Keratinocyte (primary cell): ENCODE measurements at places on chromosomes 2 and 18.

- no peaks in the 10 kb centered on the region for H3K4me1 ChIP-seq
- peak; percentile 25 for DNase-seq
- H3K36me3 ChIP-seq: no peaks in the 10 kb centered on the region
- no peak overlapping the region for H3K4me3 ChIP-seq
- H3K27ac ChIP-seq: no peak overlapping the region
These were observed 60.4 kb downstream of the FAM161A start for GRCh38 chr2:61793389-61793836.

DNA sequence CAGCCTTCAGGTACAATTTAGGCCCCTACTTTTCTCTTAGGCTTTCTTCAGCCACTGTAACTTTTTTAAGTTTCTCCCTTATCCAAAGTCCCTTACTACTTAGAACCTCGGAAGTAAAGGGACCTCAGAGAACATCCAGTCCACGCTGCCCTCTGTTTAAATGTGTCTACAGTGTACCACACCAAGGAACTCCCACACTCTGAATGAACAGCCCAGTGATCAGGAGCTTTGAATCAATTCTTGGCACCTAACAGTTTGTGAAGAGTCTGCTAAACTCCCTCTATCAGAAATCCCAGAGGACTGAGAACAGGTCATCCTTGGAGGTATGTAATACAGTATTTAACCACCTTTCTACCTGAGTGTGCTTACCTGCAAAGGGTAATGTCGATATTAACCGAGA lies 11.6 kb upstream of the MALT1 start:
- peaks cover 3% of the 10 kb centered on the region for H3K27me3 ChIP-seq
- H3K4me3 ChIP-seq: no peak overlapping the region
- no peaks in the 10 kb centered on the region for H3K36me3 ChIP-seq
- H3K4me1 ChIP-seq: no peaks in the 10 kb centered on the region

GRCh38 chr2:111053825-111054515 lies 66.7 kb upstream of the BCL2L11 start:
- no peaks in the 10 kb centered on the region for H3K4me1 ChIP-seq
- no peaks in the 10 kb centered on the region for H3K36me3 ChIP-seq
- H3K27ac ChIP-seq: no peak overlapping the region
- no peak overlapping the region for H3K4me3 ChIP-seq

- H3K4me3 ChIP-seq: no peak overlapping the region
- no peaks in the 10 kb centered on the region for H3K36me3 ChIP-seq
- no peak overlapping the region for H3K27ac ChIP-seq
- DNase-seq: no peak
- H3K27me3 ChIP-seq: no peaks in the 10 kb centered on the region
These were observed 108.8 kb downstream of the SPHKAP start for GRCh38 chr2:228072669-228073068.

GRCh38 chr2:88342749-88343148 lies 109.7 kb downstream of the FOXI3 start:
- no peak for DNase-seq
- H3K4me3 ChIP-seq: no peak overlapping the region
- no peaks in the 10 kb centered on the region for H3K4me1 ChIP-seq
- no peaks in the 10 kb centered on the region for H3K27me3 ChIP-seq

GRCh38 chr2:165697748-165698443 lies 96.2 kb downstream of the GALNT3 start:
- no peak overlapping the region for H3K4me3 ChIP-seq
- H3K27me3 ChIP-seq: no peaks in the 10 kb centered on the region
- no peaks in the 10 kb centered on the region for H3K36me3 ChIP-seq
- no peaks in the 10 kb centered on the region for H3K4me1 ChIP-seq
- DNase-seq: no peak

DNA sequence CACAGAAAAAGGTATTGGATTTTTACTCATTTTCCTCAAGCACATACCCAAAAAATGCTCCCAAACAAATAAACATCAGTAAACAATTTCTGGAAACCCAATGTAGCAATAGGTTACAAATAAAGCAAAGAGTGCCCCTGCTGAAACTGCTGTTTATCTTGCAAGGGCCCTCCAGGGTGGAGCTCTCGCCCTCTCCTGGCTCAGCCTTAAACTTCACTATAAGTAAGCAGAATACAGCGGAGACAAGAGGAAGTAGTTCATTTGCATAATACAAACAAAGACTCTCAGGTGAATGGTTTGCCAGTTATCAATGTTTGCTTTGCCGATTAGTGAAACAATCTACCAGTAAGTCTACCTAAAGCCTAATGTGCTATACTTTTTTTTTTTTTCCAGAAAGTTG lies 437.6 kb downstream of the DLGAP1 start:
- no peak for DNase-seq
- H3K4me3 ChIP-seq: no peak overlapping the region
- no peaks in the 10 kb centered on the region for H3K4me1 ChIP-seq
- H3K27ac ChIP-seq: no peak overlapping the region

- H3K36me3 ChIP-seq: peaks cover 21% of the 10 kb centered on the region
- no peak for DNase-seq
- peaks cover 58% of the 10 kb centered on the region for H3K4me1 ChIP-seq
- H3K4me3 ChIP-seq: peak overlapping the region; percentile 69
These were observed 1.4 kb upstream of the SLC20A1 start for GRCh38 chr2:112644155-112644932.

DNA sequence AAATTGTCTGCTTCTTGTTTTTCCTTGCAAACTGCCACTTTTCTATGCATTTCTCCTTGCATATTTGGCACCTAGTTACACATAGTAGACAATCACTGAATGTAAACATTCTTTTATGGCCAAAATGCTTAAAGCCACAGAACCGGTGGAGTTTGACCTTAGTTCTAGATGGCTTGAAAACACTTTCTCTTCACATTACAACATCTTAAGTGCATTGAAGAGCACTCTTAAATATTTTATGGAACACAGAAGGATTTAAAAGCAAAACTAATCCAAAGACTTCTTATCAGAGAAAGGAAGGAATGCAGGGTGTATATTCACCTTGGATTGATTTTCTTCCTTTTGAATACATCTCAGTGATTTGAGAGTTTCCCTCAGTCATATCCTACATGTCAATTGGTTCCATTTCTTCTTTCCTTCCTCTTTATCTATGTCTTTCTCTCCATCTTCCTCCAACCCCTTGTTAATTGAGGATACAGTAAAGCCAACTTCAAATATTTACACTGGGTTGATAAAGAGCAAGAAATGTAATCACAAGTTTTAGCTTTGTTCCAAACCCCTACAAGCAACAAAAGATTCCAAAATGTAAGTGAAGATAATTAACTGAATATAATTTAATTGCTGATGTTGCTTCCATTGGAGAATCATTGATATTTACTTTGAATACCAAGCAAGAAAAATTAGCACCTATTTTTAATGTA lies 548.0 kb downstream of the CNTNAP5 start:
- H3K36me3 ChIP-seq: no peaks in the 10 kb centered on the region
- no peak overlapping the region for H3K4me3 ChIP-seq
- H3K27ac ChIP-seq: no peak overlapping the region
- H3K27me3 ChIP-seq: no peaks in the 10 kb centered on the region

DNA sequence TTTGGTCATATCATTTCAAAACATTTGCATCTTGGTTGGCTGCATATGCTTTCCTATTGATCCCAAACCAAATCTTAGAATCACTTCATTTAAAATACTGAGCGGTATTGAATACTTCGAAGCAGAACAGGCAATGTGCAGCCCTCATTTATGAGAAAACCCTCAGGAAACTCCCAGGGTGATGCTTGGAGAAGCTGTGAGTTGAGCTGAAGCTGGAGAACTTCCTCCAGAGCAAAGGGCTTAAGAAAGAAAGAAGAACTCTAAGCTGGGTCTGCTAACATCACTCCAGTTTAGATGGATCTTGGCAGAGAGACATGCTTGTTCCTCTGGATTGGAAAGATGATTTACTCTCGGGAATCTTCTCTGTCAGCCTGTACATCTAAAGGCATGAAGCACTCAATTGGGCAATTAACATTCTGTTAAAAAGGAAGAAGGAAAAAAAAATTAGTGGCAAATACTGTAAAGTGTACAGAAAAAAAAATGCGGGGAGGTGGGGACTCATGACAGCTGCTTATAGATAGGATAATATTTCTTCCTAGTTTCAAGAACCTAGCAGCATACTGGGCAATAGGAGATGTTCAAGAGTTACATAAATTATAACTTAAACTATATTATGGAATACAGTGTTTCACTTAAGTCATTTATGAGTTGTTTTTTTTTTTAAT lies 49.5 kb downstream of the ATIC start:
- H3K27ac ChIP-seq: no peak overlapping the region
- H3K36me3 ChIP-seq: peaks cover 13% of the 10 kb centered on the region
- no peaks in the 10 kb centered on the region for H3K27me3 ChIP-seq
- DNase-seq: no peak
- no peak overlapping the region for H3K4me3 ChIP-seq

GRCh38 chr2:19868224-19868623 lies 33.6 kb downstream of the TTC32 start:
- no peaks in the 10 kb centered on the region for H3K36me3 ChIP-seq
- peaks cover 22% of the 10 kb centered on the region for H3K27me3 ChIP-seq
- no peak for DNase-seq
- no peak overlapping the region for H3K27ac ChIP-seq
- H3K4me3 ChIP-seq: peak overlapping the region; percentile 58

- no peaks in the 10 kb centered on the region for H3K27me3 ChIP-seq
- H3K4me3 ChIP-seq: no peak overlapping the region
- no peaks in the 10 kb centered on the region for H3K36me3 ChIP-seq
- H3K27ac ChIP-seq: no peak overlapping the region
These were observed 147.6 kb upstream of the ITGA6 start for GRCh38 chr2:172279813-172280212.

GRCh38 chr18:63216516-63217311 lies 102.9 kb downstream of the BCL2 start:
- no peaks in the 10 kb centered on the region for H3K4me1 ChIP-seq
- H3K27me3 ChIP-seq: no peaks in the 10 kb centered on the region
- no peak overlapping the region for H3K27ac ChIP-seq
- no peak overlapping the region for H3K4me3 ChIP-seq
- no peaks in the 10 kb centered on the region for H3K36me3 ChIP-seq
- no peak for DNase-seq

DNA sequence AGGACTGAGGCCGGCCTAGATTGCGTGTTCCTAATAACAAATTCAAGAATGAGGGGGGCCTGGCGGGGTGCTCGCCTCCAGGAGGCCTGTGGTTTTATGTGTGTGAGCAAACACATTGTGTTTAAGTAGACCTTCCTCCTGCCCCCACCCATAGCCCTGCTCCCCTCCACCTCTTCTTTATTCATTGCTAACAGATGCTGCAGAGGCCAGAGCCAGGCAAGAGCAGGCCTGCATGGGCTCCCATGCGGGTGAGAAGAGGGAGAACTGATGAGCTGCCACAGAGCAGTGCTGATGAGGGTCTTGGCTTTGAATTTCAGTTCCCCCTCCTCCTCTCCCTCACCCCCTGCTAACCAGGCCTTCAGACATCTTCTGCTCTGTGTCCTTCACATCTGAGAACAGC lies 154.6 kb downstream of the OSR1 start:
- no peak for DNase-seq
- no peak overlapping the region for H3K4me3 ChIP-seq
- no peaks in the 10 kb centered on the region for H3K4me1 ChIP-seq
- H3K27ac ChIP-seq: no peak overlapping the region

DNA sequence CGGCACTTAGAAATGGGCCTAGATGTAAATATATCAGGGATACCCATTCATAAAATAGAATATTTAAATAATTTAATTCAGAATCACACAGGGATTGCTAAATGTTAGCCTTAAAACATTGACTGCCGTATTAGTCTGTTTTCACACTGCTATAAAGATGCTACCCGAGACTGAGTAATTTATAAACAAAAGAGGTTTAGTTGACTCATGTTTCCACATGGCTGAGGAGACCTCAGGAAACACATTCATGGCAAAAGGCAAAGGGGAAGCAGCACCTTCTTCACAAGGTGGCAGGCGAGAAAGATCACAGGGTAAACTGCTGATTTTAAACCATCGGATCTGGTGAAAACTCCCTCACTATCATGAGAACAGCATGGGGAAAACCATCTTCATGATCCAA lies 223.6 kb upstream of the GULP1 start:
- H3K4me1 ChIP-seq: no peaks in the 10 kb centered on the region
- no peak for DNase-seq
- H3K27ac ChIP-seq: no peak overlapping the region
- H3K4me3 ChIP-seq: no peak overlapping the region
- no peaks in the 10 kb centered on the region for H3K36me3 ChIP-seq

GRCh38 chr2:55231546-55232083 lies 478 bp downstream of the CLHC1 start:
- H3K27ac ChIP-seq: peak overlapping the region; percentile 98
- H3K36me3 ChIP-seq: peaks cover 12% of the 10 kb centered on the region
- peak overlapping the region; percentile 91 for H3K4me3 ChIP-seq

DNA sequence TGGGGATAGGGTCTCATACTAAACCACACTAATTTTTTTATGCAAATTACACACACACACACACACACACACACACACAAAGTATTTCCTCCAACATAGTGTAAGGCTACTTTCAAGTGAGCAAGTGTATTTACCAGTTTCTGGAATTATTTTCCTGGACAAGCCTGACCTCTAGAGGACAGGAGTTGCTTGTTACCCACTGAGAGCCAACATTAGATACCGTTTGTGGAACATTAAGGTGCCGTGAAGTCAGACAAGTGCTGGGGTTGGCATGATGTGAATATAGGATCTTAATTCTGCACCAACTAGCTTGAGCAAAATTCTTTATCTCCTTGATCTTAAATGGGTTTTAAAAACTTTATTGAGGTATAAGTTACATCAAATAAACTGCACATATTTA lies 39.3 kb upstream of the SERPINB2 start:
- no peaks in the 10 kb centered on the region for H3K36me3 ChIP-seq
- no peak overlapping the region for H3K27ac ChIP-seq
- no peaks in the 10 kb centered on the region for H3K27me3 ChIP-seq
- no peak for DNase-seq
- H3K4me1 ChIP-seq: peaks cover 21% of the 10 kb centered on the region

DNA sequence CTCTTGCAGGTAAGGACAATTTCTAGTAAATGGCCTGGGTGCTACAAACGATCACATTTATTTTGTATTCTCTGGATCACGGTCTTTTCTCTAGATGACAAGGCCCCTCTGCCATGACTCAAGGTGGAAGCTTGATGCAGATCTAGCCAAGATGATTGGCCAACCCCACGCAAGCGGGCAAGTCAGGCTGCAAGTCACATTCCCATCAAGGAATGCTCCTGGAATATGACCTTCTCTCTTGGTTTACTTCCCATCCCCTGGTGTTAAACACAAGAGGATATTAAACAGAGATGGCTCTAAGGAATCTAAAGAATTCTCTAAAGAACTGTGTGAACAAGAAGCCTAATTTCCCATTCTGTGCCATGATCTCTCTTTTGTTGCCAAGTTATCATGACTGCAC lies 97.3 kb upstream of the SERPINE2 start:
- peaks cover 2% of the 10 kb centered on the region for H3K4me1 ChIP-seq
- H3K27me3 ChIP-seq: no peaks in the 10 kb centered on the region
- no peaks in the 10 kb centered on the region for H3K36me3 ChIP-seq
- H3K27ac ChIP-seq: no peak overlapping the region

DNA sequence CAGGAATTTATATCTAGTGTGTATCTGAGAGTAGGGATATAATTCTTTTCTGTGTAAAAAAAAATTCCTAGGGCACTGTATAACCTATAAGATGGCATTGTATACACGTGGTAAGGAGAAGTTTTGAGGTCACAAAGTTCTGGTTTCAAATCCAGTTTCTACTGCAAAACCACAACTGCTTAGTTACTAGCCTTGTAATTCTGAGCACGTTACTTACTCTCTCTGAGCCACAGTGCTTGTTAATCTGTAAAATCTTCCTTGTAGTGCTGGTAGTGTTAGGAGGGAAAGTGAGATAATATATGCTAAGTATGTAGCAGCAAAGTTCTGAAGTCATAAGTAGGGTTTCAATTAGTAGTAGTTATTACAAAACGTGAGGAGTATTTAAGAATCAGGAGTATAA lies 175.4 kb downstream of the SATB2 start:
- no peak overlapping the region for H3K27ac ChIP-seq
- no peaks in the 10 kb centered on the region for H3K4me1 ChIP-seq
- H3K36me3 ChIP-seq: no peaks in the 10 kb centered on the region
- H3K4me3 ChIP-seq: no peak overlapping the region
- no peaks in the 10 kb centered on the region for H3K27me3 ChIP-seq

GRCh38 chr18:35609236-35609635 lies 27.7 kb downstream of the GALNT1 start:
- no peaks in the 10 kb centered on the region for H3K27me3 ChIP-seq
- H3K27ac ChIP-seq: no peak overlapping the region
- H3K4me1 ChIP-seq: peaks cover 7% of the 10 kb centered on the region
